Panc1 (cell line): ENCODE measurements at places on chromosomes 1 and 21.

DNA sequence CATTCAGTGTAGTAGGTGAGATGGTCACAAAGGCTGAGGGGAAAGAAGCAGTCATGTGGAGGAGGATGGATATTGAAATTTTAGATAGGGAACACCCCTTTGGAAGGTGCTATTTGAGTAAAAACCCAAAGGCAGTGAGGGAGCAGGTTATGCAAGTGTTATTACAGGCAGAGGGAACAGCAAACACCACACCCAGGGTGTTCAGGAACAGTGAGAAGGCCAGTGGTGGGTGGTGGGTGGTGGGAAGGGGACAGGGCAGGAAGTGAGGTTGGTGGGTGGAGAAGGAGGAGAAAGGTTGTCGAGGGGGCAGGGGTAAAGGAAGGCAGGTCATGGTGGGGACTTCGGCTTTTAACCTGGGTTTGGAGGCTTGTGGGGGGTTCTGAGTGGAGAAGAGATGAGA lies 39.2 kb upstream of the SCMH1 start:
- DNase-seq: no peak

GRCh38 chr1:154857441-154858215 lies 12.5 kb downstream of the KCNN3 start:
- DNase-seq: no peak

DNA sequence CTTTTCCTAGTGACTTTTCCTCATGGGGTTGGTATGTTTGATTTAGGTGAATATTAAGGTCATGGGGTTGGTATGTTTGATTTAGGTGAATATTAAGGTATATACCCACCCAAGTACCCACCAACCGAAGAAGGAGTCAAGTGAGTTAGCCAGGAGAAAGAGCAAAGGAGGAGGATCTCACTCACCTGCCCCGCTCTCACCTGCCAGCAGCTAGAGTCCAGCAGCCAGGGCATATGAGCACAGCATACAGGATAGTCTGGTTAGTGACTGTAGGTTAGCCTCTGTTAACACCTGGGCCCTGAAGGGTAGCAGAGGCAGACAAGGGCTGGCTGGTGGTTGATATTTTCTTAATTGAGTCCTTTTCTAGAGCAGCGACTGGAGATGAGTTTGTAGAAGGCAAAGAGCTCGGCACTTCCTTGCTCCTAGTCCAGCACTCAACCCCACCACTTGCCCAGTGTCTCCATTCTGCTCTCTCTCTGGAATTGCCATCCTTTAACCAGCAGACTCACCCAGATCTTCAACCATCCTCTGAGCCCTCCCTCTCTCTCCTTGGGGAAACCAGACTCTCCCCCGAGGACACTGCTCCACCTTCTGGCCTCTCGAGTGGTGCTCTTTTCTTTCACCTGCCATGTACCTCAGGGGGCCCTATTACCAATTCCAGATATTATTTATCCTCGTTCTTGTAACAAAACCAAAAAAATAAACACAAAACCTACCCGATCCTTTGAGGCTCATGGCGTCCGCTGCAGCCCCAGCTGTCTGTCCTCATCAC lies 16.3 kb upstream of the DESI2 start:
- DNase-seq: no peak

DNA sequence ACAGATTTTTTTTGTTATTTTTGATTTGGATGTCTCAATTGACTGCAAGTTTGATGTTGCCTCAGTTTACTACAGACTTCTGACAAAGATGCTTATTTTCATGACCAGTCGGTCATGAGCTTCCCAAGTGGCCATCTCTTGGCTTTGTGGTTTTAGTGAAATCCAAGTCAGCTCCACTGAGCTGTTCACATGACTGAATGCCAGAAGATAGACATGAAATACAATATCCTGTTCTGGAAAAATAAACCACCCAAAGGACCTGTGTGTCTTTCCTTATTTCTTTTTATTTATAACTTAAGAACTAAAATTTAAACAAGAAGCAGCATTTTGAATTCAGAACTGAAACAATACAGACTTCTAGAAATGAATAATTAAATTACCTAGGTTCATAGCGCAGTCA lies 89.3 kb downstream of the HMCN1 start:
- no peak for DNase-seq

- no peak for DNase-seq
Measured at GRCh38 chr1:115840605-115841460, at the start of gene NHLH2. Gene NHLH2, minus strand, starts transcription at chr1:115841126. Its CDS starts 2,754 bp downstream, at chr1:115838372.

GRCh38 chr1:117636637-117637425 lies 31.0 kb downstream of the TENT5C start:
- DNase-seq: no peak

DNA sequence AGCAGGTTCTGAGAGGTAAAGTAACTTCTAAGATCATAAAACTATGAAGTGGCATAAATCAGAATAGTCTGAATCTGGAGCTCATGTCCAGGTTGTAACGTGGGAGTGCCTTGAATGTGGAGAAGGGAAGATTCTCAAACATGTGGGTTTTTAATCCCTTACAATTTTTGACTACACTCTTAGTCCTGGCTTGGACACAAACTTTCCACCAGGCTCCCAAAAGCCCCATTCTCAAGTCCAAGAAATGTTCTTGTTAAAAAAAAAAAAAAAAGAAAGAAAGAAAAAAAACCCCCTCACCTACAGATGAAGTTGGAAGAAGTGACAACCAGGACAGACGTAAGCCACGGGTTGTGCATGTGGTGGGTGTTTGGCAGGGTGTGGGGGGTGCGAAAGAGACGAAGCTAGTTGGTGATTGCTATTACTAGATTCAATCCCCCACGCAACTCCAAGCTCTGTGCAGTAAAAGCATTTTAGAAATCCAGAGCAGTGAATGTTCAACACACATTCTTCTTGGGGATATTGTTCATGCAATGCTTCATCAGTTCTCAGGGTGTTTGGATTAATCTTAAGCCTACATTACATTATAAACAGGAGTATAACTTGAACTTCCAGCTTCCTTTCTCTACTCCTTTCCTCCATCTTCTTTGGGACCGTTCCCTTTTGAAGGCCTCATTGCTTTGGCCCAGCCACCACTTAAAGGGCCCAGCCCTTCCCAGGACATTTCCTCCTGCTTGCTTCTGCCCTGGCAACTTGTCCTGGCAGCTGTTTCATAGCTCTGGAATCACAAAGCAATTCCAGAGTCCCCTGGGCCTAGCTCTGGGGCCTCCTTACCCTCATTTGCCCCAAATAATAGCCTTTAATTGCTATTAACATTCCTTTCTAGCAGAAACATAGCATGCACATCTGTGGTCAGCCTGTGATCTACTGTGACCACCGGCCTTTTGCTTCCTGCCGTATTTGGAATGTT lies 41.8 kb downstream of the PHC2 start:
- no peak for DNase-seq

DNA sequence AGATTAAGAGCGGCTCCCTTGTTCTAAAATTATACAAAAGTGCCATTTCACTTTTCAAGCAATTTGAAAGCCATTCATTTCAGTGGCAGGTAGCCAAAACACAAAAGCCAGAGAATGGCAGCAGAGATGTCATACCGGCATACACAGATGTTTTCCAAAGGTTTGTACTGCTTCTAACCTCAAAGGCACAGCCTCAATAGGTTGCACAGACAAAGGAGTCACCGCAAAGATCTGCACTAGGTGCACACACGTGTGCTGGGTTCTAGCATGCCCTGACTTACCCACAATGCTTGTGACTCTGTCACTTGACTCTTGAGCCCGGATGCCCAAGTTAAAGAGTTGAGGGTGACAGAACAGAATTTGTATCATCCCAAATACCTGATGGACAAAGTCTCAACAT lies 448.9 kb upstream of the ADGRL2 start:
- DNase-seq: no peak

DNA sequence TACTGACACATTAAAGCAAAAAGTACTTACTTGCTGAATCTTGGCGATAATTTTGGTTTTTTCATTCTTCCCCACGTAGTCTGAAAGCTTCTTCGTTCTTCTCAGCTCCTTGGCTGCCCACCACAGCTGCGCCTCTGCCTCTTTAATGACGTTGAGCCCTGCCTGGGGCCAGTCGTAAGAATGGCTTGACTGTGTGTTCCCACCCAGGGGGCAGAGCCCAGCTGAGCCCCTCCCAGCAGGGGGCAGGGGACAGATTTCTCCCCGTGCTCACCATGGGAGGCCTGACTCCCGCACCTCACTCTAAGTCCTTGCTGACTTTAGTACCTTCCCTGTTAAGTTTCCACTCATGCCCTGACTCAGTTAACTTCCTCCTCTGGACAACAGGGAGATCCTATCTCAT lies 9.0 kb downstream of the CFAP298 start:
- DNase-seq: no peak

- DNase-seq: no peak
Measured at GRCh38 chr1:154998818-154999570, 3.6 kb upstream of the ZBTB7B start.

- no peak for DNase-seq
Measured at GRCh38 chr1:245045087-245045881, 109.5 kb upstream of the KIF26B start.

DNA sequence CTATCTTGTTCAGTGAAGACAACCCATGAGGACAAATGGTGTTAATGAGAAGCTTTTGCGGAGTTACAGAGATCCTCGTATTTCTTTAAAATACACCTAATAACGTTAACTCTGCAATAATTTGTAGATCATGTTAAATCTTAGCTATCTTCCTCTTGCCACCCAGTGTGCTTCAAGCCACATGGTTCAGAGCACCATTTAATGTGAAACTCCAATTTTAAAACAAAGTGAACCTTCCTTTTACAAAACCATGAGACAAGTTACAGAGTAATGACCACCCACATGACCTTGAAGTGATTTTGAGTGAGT lies 1.7 kb upstream of the KCNE2 start:
- no peak for DNase-seq

- DNase-seq: no peak
Measured at GRCh38 chr1:190376044-190376443, 101.6 kb downstream of the BRINP3 start.

- no peak for DNase-seq
Measured at GRCh38 chr1:67647814-67648358, 37.1 kb upstream of the GADD45A start.

DNA sequence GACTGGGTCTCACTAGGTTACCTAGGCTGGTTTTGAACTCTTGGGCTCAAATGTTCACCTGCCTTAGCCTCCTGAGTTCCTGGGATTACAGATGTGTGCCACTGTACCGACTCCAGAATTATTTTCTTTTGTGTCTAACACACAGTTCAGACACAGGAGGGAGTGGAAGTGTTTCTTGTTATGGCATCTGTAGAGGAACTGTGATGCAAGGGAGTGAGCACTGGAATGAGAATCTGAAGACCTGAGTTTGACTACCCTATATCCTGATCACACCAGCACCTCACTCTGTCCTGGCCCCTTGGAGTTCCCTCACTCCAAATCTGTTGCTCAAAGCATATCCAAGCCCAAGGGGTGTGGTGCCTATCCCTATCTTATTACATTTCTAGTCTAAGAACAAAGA lies 15.2 kb downstream of the OPTC start:
- no peak for DNase-seq
